ENCODE measurements at places on chromosomes 2 and 18.

DNA sequence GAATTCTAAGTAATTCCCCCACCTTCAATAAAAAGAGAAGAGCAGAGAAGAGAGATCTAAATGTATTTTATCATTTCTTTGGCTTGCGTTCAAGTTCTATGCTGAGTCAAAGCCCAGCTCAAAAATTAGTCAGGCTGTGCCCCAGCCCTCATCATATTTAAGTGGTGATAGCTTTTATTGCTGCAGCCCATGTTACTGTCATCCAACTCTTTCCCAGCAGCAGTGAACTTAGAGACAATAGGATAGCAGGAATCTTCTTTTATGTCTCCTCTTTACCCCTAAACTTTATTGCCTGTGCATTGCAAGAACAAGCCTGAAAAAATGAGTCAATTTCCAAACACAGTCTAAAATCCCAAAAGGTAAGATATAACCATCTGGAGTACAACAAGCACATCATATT, 1599.3 kb upstream of the PIK3C3 start:
- no peak for DNase-seq

DNA sequence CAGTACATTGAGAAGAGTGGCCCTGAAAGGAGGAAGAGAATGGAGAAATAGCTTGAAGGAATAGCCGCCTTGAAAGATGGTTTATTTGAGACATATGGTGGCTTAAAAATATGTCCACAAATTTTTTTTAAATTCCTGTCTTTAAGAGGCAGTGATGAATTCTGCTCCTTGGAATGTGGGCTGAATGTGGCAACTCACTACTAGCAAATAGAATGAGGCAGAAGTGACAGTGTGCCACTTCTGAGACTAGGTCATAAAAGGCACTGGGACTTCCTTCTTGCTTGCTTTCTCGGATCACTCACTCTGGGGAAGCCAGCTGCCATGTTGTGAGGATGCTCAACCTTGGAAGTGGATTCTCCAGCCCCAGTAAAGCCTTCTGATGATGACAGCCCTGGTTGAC, 67.0 kb downstream of the FAM161A start:
- DNase-seq, result no peak

- no peak for DNase-seq
Observed at GRCh38 chr18:73244401-73244800, 376.6 kb upstream of the NETO1 start.

DNA sequence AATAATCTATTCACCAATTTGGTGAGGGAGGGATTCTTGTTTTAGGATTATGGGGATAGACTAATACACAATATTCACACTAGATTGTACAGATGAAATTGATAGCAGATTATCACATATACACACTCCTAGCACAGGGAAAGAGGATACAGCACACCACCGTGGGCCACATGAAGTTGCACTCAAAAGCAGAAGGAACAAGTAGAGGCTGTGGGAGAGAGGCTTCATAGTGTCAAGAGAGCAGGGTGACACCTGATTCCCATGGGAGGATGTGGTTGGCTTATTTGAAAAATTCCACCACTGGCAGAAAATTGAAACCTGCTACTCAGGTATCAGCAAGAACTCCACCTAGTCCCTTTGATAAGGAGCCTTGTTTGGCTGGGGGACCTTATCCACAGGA, 395.6 kb downstream of the SPAG16 start:
- no peak for DNase-seq

- DNase-seq, result no peak
Observed at GRCh38 chr2:240873098-240873788, 4.6 kb downstream of the AGXT start.
